ENCODE measurements at places on chromosomes 6 and 20.

DNA sequence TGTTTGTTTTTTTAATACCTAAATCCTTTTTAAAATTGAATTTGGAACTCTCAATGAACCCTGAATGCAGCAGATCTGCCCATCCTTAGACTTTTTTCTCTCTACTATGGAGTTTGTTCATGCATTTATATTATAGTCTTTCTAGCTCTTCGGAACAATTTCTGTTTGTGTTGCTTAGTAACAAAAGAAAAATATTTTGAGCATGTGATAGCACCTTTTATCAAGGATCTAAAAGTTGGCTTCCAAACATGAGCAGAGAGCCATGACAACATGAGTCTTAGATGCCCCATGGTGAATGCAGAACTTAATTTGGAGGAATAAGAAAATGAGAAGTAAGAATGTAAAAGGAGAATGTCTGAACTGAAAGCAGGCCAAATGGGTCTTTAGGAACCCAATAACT lies 133.7 kb downstream of the EDN1 start:
- no peak for DNase-seq

- no peak for DNase-seq
These were observed 7.7 kb downstream of the HLA-DOA start for GRCh38 chr6:33001685-33002084.

- no peak for DNase-seq
These were observed 30.9 kb upstream of the RPP40 start for GRCh38 chr6:5034736-5035135.

DNA sequence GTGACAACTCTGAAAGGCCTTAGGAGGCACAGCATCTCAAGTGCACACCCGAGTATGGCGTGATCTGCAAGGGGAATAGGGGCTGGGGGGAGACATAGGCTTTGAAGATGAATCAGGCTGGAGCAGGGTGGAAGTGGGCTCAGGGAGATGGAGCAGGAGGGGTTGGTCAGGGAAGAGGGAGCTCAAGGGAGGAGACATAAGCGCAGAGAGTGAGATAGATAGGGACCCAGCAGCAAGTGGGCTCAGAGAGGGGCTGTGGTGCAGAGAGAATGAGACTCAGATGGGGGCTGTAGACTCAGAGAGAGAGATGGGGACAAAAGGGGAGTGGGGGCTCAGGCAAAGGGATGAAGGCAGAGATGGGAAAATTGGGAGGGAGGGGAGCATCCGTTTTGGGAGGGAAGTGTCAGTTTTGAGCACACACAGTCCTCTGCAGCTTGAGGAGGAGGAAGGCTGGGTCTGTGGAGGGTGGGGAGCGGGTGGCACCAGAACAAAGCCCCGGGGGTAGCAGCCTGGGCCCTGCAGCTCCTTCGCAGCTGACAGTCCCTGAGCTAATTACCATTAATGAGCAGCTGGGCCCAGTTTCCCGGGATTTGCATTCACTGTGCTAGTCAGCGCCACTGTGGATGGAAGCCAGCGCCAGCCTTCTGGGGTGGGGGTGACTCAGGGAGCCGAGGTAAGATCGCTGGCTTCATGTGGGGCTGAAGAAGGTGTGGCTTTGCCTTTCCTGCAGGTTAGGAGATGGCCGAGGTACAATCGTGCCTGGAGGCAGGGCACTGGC lies 18.7 kb downstream of the SRXN1 start:
- no peak for DNase-seq

DNA sequence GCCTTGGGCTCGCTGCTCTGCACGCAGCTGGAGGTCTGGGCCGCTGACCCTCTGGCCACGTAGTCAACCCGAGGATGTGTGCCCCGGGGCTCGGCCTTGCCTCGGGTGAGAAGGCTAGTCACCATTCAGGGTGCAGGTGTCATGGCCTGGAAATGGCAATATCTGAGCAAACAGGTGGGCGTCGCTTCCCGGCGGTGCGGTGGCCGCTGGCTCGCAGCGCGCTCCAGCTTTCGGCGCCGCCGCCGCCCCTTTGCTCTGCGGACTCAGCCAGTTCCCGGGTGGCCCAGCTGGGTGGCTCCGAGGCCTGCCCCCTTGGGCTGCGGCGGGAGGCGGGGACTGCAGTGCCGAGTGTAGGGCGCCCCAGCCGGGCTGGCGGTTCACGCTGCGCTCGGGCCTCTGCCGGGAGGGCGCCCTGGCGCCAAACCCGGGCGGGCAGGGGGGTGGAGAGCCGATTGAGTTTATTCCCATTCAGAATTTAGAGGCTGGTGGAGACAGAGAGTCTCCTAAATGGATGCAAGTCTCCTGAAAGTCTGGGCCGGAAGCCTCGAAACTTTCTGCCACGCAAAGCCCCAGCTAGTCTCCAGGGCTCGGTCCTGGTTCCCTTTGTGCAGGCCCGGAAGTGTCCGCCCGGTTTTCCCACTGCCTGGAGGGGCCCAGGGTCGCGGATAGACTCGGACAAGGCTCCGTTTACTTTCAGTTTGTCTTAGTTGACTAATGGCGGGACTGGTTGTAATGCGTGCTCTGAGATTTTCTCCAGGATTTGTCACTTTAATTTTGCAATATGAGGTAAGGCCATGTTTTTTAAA lies 11.3 kb upstream of the TFAP2A start:
- no peak for DNase-seq

DNA sequence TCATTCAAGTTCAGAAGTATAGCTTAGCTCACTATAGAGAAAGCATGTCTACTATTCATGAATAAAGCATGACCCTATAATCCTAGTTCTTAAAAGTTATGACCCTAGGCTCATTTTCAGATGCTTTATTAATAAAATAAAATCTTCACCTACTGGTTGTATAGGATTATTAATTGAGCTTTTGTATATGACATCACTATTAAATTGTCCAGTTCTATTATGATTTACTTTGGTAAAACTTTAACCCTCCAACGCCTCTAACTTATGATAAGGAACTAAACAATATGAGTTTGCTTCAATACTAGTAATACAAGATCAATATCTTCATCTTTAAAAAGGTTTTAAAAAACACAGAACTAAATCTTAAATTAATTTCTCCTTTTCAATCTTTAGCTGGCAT lies 263.4 kb upstream of the THEMIS start:
- DNase-seq = no peak

DNA sequence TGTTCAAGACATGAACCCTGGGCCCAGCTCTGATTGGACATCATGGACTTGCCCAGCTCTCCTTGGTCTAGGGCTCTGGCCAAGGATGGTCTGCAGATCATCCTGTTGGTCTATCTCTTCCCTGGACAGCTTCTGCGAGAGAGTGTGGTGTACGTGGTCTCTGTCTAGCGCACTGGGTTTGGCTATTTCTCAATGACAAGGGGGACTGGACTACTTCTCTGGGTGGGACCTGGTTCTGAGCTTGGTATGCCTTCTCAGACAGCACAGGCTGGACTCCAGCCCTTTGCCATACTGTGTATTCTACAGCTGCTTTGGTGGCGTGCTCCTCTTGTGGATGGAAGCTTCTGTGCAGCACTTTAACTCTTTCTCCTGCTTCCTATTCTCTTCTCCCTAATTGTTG lies 8.5 kb upstream of the RAET1E start:
- DNase-seq = no peak

DNA sequence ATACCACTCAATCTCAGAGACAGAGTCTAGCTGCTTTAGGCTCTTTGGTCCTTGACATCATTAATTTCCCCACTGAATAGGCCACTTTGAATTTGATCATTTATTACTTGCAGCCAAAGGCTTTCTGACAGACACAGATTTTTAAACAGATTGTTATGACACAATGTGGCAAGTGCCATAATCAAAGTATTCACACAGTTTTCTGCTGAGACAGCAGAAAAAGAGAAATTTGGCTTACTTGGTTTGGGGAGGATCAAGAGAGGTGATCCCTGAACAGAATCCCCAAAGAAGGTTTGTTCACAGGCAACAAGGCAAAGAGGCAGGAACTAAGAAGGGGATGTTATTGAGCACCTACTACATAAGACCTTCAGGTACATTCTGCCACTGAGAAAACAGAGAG lies 138.0 kb upstream of the TOP1 start:
- DNase-seq = no peak

GRCh38 chr6:81763968-81764367 lies 11.5 kb upstream of the TENT5A start:
- peak; percentile 86 for DNase-seq

GRCh38 chr6:20777801-20778200 lies 243.5 kb downstream of the CDKAL1 start:
- DNase-seq = no peak

GRCh38 chr6:88105741-88106340 lies 58.2 kb downstream of the SPACA1 start:
- DNase-seq = no peak

DNA sequence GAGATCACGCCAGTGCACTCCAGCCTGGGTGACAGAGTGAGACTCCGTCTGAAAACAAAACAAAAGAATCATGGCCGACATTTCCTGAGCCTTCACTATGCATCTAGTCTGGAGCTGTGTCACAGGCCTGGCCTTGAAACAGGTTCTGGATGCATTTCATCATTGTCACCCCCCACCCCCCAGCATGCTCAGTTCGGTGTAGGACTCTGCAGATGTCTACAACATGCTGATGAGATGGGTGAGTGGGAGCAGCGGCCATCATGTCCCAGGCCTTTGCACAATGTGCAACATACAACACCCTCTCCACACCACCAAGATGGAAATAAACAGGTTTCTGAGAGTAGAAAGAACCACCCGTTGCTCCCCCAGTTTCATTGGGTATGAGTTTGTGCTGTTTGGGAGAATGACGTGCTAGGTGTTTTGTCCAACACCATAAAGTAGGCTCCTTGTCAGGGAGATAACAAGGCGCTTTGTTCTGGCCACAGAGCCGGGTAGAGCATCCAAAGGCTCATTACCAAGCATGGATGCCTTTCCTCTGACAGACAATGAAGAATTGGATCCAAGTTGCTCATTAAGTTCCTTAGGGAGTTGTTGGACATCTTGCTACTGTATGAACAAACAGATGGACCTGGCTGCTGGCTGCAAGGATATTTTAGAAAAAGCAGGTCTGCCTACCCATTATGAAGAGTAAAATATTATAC lies 22.1 kb downstream of the SNHG17 start:
- DNase-seq = no peak

GRCh38 chr20:36238760-36239159 lies 2.5 kb downstream of the AAR2 start:
- DNase-seq = no peak

DNA sequence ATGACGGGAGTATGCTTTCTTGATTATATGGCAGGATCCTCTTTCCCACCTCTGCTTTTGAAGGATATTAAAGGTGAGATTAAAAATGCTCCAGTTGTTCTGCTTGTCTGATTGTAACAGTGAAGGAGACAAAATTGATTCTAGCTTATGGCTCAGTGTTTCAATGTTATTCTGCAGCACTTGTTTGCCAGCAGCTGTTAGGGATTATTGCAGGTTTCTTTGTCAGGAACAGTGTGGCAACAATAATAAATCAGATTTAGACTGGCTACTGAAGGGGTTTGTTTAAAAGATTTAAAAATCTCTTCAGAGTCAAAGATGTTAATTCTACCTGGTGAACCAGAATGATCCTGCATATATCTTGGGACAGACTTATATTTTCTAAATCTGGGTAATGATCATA lies 126.9 kb downstream of the LAMA2 start:
- DNase-seq = no peak

GRCh38 chr20:14845199-14846160 lies 508.1 kb upstream of the FLRT3 start:
- DNase-seq = no peak

- no peak for DNase-seq
These were observed 27.6 kb downstream of the POLR1C start for GRCh38 chr6:43544461-43544860.
